ENCODE measurements at places on chromosomes 5 and 9.

- no peak for DNase-seq
Measured at GRCh38 chr5:40227931-40228330, 451.8 kb upstream of the PTGER4 start.

- DNase-seq: peak; percentile 61
Measured at GRCh38 chr9:91948597-91949391, 1.2 kb downstream of the ROR2 start.

GRCh38 chr5:1180841-1181271 is 20.5 kb upstream of the SLC6A19 start:
- peak; percentile 6 for DNase-seq

GRCh38 chr9:91761362-91761761 is 188.7 kb downstream of the ROR2 start:
- DNase-seq: peak; percentile 54

GRCh38 chr9:34413231-34413852 is 36.6 kb upstream of the MYORG start:
- DNase-seq: no peak
